ENCODE measurements at places on chromosomes 2 and 18.
A peak's percentile ranks its signal among the peaks of the same experiment; 100 is the strongest.

- DNase-seq = no peak
Measured at GRCh38 chr2:173271825-173272224, 82.8 kb upstream of the CDCA7 start.

GRCh38 chr18:43222501-43222900, 54.8 kb downstream of the SYT4 start:
- no peak for DNase-seq

- DNase-seq = peak; percentile 15
Measured at GRCh38 chr18:25066516-25066915, 285.4 kb downstream of the ZNF521 start.

DNA sequence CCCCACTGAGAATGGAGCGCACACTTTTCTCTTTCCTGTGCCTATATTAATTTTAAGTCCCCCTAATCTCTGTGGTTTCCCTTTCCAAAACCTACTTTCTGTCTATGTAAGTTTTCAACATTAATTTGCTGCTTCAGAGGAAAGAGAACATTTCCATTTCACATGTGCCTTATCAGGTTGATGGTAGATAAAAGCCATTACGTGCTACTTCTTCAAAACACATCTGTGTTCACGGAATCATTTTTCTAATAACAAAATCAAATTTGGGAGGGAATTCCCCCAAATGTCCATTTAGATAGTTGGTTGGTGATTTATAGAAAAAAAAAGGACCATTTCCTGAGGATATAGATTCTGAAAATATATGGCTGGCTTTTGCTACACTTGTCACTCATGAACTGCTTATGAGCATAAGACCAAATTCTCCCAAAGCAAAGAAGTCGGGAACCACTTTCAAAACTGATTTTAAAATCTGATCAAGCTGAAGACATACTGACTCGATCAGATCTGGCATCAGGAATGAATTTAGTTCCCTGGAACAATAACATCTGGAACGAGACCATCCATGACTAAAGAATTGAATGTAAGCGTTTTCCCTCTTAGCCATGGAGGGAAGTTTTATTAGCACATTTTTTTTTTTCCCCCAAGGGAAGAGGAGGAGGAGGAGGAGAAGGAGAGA, 8.2 kb downstream of the PTGR3 start:
- no peak for DNase-seq

GRCh38 chr2:45192481-45192880, 183.2 kb upstream of the SIX2 start:
- no peak for DNase-seq

DNA sequence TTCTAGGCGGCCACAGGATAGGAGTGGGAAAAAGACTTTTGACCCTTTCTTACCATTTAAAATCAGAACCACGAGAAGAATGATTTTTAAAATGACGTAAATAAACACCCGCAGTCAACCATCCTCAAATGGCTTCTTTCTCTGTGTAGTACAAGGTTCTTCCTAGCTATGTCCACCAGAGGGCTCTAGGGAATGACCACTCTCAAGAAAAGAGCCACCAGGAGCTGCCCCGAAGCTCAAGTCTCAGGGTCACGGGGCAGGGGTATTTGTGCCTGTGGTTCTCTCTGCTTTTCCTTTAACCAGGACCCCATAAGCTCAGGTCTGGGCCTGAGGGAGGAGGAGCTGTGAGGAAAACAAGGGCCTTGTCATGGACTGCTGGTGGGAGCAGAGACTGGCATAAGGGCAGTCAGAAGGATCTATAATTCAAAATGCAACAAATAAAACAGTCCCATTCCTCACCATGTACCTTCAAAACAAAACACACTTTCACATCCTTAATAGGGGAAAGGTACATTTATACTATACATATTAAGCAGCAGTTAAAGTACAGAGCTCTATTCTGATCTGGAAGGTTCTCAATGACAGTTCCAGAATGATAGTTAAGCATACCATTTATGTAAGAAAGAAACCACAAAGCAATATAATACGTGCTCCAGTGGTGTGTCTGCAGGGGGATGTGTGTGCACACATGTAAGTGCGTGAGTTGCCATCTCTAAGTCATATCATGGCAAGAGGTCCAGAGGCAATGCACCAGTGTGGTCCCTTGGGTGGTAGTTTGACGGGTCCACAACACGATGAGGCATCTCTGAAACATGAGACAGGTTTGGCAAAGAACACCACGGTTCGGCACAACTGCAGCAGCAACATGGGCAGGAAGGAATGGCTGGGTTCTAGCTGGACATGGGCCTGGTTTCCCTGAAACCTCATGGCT, 18.6 kb downstream of the LYPD1 start:
- DNase-seq = no peak

DNA sequence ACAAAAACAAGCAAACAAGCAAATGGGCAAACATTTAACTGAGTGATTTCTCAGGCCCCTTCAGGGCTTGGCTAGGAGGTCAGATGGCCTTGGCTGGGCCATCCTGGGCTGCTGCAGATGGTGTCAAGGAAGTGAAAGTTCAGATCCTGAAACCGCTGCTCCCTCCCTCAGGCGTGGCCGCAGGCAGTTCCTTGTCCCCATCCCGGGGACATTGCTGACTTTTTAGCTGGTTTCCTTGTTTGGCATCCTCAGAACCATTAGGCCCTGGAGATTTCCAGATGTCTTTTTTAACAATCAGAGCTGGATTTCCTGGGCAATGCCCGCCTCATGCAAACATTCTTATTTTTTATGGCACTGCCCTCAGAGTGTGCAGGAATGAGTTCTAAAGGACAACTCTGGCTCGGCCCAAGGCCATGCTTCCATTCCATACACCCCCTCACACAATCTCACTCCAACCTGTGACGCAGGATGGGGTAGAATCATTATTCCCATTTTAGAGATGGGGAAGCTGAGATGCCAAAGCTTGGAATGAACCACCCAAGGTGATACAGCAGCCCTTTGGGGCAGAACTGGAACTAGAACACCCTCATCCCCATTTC, 86.1 kb upstream of the ZCCHC2 start:
- no peak for DNase-seq

All from cerebellar nuclear complex (tissue), 1 donor.